ENCODE measurements at places on chromosomes 12 and 14. TPM values are rescaled to one million over a fixed set of nuclear protein-coding genes. Genes with fewer than 3 reads are reported as not detected.

The EPYC gene
- total RNA-seq = not detected

The TDP1 gene
- 18.9 TPM for total RNA-seq

The IRAK4 gene
- 24.6 TPM for total RNA-seq

The TAC3 gene
- total RNA-seq = not detected

The RNFT2 gene
- 7.2 TPM for total RNA-seq

The SYNE3 gene
- total RNA-seq = 14.4 TPM

The PTPRB gene
- 28.6 TPM for total RNA-seq

The SLC15A5 gene
- total RNA-seq = not detected

The DHRS7 gene
- 59.6 TPM for total RNA-seq

The PCED1B gene
- total RNA-seq = 22.1 TPM

The ZC2HC1C gene
- total RNA-seq = 3.0 TPM

The ITGA7 gene
- 99.7 TPM for total RNA-seq

The CAPZA3 gene
- total RNA-seq = not detected

The PNP gene
- total RNA-seq = 23.8 TPM

The INHBC gene
- not detected for total RNA-seq

The TMEM253 gene
- total RNA-seq = 1.6 TPM

The EXOC5 gene
- total RNA-seq = 63.2 TPM

The LRP1 gene
- 180 TPM for total RNA-seq

The KRT4 gene
- 0.81 TPM for total RNA-seq

The C3AR1 gene
- 4.6 TPM for total RNA-seq

The PAPLN gene
- total RNA-seq = 6.7 TPM

The PARPBP gene
- 2.7 TPM for total RNA-seq

The FOXN4 gene
- total RNA-seq = not detected

The CLBA1 gene
- 17.3 TPM for total RNA-seq

The TRHDE gene
- 12.1 TPM for total RNA-seq

The HNF1A gene
- not detected for total RNA-seq

The ADSS1 gene
- 11.0 TPM for total RNA-seq

The TAS2R14 gene
- total RNA-seq = 8.0 TPM

The DCD gene
- total RNA-seq = not detected
